Cardiac muscle cell (in vitro differentiated cells and primary cell): ENCODE measurements at places on chromosomes 3 and 15.

DNA sequence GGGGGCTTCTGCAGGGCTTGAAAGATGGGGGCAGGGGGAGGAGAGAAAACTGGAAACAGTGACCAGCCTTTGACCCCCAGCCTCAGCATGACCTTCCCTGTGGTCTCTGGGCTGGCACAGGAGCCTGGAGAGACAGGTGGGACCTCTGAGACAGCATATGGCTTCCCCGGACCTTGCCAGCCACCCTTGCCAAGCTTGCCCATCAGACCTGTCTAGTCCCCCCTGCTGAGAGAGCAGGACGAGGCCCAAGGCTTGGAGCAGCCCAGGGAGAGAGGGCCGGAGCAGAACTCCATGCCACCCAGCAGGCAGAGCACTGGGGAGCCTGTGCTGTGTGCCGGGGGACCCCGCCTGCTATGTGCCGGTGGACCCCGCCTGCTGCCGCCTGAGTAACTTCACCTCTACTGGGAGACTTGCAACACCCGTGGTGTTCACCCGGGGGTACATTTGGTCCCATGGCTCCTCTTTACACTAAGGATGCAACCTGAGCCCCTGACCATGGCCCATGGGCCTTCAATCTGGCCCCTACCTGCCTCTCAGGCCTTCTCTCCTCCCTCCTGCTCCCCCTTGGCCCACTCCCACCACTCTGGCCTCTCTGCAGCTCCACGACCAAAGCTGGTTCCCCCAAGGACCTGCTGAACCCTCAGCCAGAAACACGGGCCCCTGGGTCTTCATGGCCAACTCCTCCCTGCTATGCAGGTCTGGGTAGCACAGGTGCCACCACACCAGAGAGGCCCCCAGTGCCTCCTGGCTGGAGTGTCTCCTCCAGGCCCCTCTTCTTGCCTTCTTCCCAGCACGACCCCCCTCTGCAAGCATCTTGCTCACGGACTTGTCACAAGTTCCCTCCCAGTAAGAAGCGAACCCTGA is 21.1 kb upstream of the SLC41A3 start:
- DNase-seq: no peak

DNA sequence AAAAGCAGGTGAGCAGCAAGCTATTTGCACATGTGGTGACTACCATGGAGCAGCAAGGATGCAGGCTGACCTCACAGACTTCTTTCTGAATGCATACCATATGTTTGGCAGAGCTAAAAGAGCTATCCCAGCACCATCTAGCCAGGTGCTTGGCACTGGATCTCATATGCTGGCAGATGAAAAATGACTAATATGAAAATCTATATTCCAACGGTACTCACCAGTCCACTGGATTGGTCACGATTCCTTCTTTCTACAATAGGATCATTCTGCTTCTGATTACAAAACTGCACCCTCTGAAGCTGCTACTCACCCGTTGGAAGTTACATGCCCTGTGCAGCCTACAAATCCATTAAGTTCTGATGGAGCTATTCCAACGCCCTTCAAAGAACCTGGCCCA is 714.3 kb upstream of the CFAP20DC start:
- DNase-seq: no peak

- DNase-seq: no peak
Measured at GRCh38 chr3:79424811-79425210, 343.0 kb downstream of the ROBO1 start.

DNA sequence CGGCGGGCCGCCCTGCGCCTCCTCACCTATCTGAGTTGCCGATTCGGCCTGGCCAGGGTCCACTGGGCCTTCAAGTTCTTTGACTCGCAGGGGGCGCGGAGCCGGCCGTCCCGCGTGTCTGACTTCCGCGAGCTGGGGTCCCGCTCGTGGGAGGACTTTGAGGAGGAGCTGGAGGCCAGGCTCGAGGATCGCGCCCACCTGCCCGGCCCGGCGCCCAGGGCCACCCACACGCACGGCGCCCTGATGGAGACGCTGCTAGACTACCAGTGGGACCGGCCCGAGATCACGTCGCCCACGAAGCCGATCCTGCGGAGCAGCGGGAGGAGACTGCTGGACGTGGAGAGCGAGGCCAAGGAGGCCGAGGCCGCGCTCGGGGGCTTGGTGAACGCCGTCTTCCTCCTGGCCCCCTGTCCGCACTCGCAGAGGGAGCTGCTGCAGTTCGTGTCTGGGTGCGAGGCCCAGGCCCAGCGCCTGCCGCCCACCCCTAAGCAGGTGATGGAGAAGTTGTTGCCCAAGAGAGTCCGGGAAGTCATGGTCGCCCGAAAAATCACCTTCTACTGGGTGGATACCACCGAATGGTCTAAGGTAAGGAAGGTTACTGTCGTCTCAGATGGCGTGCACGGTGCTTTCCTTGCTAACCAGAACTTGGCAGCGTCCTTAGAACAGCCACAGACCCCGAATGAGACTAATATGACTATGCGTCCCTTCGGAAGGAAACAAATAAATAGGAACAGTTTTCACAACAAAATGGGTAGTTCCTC is 567 bp downstream of the TICRR start:
- DNase-seq: peak; percentile 33

- peak; percentile 17 for DNase-seq
Measured at GRCh38 chr3:31178467-31178866, 284.0 kb upstream of the GADL1 start.

DNA sequence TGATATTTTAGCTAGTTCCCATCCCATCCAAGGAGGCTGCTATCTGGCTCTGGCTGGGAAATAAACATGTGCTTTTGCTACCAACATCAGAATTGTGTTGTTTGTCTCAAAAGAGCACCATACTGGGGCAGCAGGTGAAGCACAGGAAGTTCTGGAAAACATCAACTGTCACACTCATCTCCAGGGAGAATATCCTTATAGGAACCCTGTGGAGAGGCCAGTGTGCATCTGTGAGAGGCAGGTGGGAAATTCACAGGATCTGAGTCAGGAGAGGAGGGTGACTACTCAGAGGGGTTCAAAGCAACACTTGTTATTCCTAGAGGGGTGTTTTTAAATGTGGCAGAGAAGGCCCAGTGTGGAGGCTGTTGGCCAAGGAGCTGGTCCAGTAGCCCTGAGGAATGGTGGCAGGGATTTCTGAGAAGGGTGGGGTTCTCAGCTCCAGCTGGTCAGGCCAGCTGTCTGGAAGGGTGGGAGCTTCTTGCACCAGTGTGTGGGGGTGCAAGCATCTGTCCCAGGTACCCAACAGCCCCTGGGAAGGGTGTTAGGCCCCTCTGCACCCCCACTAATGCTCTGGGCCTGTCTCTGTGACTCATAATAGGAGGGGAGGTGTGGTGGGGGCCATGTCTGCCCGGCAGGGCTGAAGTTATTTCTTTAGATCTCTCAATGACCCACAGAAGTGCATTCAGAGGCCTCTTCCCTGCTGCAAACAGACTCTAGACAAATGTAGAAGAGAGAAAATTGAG is 28.7 kb downstream of the RPSA start:
- DNase-seq: no peak

- DNase-seq: no peak
Measured at GRCh38 chr3:192339214-192339613, 388.1 kb downstream of the FGF12 start.

- DNase-seq: no peak
Measured at GRCh38 chr3:141812084-141812483, 48.9 kb downstream of the GRK7 start.

- no peak for DNase-seq
Measured at GRCh38 chr15:99921101-99921500, 187.9 kb upstream of the LYSMD4 start.

DNA sequence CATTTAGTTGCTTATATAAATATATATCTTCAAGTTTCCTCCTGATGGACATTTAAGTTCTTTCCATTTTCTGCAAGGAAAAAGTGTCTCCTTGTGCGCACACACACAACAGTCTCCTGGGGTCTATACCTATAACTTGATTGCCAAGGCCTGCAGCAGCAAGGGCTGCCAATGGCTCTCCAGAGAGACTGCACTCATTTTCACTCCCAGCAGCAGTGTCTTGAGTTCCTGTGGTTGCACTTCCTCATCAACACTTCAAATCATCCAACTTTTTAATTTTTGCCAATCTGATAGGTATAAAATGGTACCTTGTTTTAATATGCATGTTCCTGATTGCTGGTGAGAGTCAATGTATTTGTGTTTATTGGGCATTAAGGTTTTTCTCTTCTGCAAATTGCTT is 23.1 kb downstream of the TNFAIP8L3 start:
- DNase-seq: no peak

DNA sequence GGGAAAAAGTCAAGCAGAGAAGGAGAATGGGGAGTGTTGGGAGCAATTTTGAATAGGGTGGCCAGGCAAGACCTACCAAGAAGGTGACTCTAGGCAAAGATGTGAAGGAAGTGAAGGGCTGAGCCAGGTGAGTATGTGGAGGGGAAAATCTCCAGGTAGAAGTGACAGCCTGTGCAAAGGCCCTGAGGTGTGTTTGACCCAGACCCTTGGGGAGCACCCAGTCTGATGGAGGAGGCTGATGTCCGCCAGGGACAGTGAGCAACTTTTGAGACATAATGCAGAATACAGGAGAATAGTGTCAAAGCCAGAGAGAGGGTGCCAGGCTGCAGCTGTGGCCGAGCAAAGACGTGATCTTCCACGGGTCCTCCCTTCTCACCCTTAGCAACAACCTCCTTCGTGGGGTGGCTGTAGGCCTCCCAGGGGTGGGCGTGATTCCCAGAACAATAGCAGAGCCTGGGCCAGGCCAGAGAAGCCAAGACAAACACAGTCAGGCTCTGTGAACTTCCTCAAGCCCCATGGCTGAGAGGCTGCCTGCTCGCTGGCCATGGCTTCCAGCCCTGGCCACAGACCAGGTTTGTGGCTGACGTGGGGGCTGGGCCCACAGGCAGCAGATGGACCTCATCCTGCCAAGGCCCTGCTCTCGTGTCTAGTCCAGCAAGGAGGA is 58.1 kb downstream of the SLC6A6 start:
- DNase-seq: no peak

- DNase-seq: no peak
Measured at GRCh38 chr3:109137761-109138160, 1.2 kb downstream of the C3orf85 start.

GRCh38 chr3:169196789-169197188 is 466.7 kb downstream of the MECOM start:
- DNase-seq: no peak

DNA sequence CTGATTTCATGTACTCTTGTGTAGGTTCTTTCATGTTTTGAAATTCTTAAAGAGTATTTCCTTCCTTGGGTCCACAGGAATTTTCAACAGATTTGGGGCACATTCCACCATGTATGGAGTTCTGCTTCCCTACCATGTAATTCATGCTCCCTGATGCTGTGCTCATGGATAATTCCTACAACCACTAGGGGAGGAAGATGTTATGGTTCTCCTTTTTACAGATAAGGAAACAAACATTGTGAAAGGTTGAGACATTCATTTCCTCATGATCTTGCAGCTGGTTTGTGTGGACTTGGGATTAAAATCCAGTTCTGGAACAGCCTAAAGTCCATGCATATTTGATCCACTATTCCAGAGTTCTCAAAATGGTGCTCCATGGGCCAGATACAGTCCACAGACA is 174.9 kb upstream of the FRMD4B start:
- DNase-seq: peak; percentile 41

- peak; percentile 98 for DNase-seq
Measured at GRCh38 chr3:120417272-120417911, 33.4 kb downstream of the FSTL1 start.

GRCh38 chr3:73086071-73086494 is 24.6 kb downstream of the EBLN2 start:
- DNase-seq: peak; percentile 58

GRCh38 chr15:89400116-89400781 is 65.6 kb upstream of the POLG start:
- DNase-seq: no peak

DNA sequence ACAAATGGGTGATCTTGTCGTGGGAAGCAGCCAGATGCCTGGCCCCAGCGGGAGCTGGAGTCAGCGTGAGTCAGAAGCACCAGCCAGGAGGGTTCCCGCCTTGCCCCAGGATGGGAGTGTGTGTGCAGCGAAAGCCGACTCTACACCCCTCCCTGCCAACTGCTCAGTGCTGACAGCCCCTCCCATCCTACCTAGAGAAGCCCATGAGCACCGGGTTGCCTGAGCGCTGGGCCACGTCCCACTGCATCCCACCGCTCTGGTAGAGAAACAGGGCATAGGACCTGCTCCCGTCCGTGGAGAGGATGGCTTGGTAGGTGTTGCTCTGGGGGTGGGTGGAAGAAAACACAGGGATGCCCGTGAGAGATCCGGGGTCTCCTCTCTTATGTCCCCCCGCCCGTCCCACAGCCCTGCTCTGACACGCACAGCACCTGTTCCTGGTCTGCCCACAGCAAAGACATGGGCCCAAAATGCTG is 42.9 kb downstream of the MUC4 start:
- no peak for DNase-seq

GRCh38 chr3:120852412-120852811 is 55.6 kb upstream of the STXBP5L start:
- DNase-seq: no peak

DNA sequence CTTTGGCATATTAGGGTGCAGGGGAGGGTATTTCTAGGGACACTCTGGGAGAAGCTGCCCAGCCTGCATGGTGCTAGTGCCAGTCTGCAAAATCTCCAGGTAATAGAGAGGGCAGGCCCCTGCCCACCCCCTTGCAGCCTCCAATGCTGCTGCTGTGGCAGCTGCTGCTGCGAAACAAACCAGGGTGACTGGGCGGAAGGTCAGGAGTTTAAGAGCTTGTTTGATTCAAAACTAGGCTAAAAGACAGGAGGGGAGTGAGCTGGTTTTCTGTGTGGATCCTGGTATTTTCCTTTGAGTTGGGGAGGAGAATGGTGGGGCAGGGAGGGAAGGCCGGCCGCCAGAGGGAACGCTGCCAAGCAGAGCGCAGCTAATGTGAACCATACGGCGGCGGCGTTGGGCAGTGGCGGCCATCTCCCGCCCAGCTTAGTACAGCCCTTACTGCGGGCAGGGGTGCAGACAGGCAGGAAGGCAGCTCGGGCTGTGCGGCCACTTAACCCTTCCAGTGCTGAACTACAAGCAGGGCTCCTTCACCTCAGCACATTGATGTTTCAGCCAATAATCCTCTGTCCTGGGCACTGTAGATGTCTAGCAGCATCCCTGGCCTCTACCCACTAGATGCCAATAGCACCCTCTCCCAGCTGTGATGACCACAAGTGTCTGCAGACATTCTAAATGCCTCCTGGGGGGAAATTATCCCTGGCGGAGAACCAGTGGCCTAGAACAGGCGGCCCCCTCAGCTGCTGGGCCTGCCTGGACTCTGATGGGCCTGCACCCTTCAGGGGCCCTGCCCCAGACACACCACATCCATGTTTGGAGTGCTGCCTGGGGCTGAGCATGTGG is 125.7 kb downstream of the EEFSEC start:
- peak; percentile 30 for DNase-seq

- no peak for DNase-seq
Measured at GRCh38 chr3:188010478-188010877, 143.5 kb upstream of the LPP start.

DNA sequence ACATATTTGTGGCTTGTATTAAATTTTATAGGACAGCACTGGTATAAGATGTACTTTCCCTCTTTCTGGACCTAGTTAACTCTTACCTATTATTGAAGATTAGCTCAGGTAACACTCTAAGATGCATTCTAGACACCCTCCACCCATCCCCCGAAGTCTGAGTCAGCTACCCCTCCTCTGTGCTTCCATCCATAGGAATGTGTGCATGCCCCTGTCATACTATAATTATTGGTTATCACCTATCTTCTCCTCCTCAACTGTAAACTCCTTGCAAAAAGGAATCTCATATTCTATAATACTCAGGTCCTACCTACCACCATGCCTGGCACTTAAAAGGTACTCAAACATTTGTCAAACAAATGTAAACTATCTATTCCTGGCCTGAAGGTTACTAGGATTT is 3.0 kb downstream of the PEAK1 start:
- DNase-seq: no peak

- no peak for DNase-seq
Measured at GRCh38 chr3:128077665-128078064, 25.4 kb downstream of the SEC61A1 start.

GRCh38 chr15:22933641-22934061 is 46.5 kb downstream of the CYFIP1 start:
- DNase-seq: no peak
